ENCODE measurements at places on chromosomes 13 and 19. TPM values are rescaled to one million over a fixed set of nuclear protein-coding genes. Genes with fewer than 3 reads are reported as not detected.

DNA sequence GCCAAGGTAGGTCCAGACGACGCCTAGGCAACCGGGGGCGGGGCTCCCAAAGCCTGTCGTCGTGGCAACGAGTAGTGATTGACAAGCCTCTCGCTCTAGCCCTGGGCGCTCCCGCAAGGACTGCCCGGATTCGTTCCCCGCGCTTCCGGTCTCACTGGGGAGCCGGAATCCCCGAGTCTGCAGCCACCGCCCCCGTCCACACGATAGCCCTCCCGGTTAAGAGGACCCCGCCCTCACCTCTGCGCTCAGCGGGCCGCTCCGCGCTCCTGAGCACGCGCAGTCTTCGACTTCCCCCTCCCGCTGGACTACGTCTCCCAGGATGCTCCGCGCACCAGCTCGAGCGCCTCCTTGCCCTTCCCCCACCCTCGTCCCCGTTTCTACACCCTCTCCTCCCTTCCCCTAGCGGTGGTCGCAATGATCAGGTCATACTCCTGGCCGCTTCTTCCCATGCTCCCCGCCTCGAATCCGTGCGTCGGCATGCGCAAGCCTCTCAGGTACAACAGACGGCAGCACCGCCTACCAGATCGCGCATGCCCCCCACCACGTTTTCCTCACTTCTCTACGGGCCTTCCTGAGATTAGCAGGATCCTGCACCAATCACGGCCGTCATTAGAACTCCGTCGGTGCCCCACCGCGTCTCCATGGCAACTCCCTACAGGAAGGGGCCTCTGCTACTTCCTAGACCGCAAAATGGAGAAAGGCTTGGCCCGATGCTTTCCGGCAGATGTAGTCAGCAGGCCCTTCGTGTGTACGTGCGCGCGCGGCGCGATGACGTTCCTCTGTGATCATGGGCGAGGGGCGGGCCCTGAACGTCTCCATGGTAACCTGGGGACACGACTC is at the start of gene MZF1:
Gene MZF1 (minus strand): TSS at position 518 of the 840 bp plus-strand sequence. CDS start 1,946 bp downstream, outside the sequence.
- DNase-seq = peak; percentile 99

DNA sequence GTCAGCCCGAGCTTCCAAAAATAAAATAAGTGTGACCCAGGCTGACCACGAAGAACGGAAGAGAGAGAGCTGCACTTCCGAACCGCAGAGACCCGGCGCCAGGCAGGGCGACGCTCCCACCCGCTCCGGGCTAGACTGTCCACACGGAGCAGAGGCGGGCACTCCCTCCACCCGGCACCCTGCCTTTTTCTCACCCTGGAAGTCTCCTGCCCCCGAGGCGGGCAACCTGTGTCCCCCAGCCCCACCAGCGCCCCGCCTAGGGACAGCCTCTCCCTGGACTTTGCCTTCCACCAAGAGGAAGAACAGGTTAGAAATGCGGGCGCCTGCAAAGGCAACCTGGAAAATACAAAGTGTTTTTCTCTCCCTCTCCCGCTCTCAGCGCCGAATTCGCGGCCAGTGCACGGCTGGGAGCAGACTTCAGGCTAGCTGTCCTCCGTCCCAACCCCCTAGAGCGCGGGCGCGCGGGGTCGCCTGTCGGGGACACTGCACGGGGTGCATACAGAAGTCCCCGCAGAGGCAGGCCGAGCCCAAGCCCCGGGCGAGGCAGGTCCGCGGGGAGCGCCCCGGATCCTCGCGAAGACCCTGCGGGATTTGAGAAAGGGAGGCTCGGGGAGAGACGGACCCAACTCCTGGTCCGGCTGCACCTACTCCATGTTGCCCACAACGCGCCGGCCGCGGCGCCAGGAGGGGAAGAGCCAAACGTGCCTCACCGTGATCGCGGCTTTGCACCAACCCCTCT is 845 bp downstream of the SPRY2 start:
- DNase-seq = no peak

Gene GFY
- total RNA-seq = not detected

DNA sequence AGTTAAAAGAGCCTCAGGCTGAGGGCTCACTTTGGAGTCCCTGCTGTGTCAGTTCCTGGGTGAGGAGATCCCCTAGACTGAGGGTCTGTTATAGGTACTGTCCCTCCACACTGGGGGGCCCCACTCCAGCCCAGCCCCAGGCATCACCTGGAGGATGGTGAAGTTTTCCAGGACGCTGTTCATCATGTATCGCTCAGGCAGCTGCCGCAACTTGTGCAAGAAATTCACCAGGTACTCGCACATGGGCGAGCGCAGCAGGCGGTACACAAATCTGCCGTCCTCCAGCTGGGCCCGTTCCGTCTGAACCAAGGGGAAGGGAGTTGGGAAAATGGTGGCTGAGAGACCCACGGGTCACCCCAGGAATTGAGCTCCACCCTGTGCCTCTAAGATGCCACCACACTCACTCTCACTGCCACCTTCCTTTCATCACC is 7.1 kb downstream of the CD37 start:
- DNase-seq = no peak

Gene TUBB4A
- 2.2 TPM for total RNA-seq

- DNase-seq = no peak
Measured at GRCh38 chr19:50654882-50655281, 5.6 kb downstream of the C19orf81 start.

Gene ACTMAP
- 3.8 TPM for total RNA-seq

- no peak for DNase-seq
Measured at GRCh38 chr19:3770136-3770999, 1.7 kb downstream of the RAX2 start.

DNA sequence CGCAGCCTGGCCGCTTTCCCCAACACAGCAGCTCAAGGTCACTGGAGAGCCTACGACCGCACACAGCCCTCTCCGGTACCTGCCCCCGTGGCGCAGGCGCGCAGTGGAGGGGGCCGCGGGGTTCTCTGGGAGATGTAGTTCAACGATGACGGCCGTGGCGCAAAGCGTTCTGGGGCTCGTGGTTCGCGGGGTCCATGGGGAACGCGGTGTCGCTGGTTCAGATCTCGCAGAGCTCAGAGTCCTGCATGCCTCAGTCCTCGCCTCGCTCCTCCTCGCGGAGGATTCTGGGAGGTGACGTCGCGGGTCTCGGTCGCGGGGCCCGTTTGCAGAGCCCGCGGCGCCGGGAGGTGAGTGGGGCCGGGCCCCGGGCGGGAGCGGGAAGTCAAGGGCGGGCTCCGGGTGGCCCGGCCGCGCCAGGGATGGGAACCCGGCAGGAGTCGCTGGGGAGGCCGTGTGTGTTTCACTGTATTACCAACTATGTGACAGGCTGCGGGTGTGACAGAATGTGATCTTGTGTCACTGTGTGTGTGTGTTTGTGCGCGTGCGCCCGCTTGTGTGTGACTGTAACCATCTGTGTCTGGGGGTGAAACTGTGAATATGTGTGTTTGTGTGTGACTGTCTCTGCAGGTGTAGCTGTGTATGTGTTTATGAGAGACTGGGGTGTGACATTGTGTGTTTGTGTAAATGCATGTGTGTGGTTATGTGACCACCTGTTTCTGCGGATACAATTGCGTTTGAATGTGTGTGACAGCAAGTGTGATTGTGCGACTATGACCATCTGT is at the start of gene ZNF527:
Gene ZNF527 (plus strand): TSS at position 220 of the 782 bp plus-strand sequence. CDS start 3,100 bp downstream, outside the sequence.
- DNase-seq = peak; percentile 87

Gene MED4
- 42.9 TPM for total RNA-seq
